ENCODE measurements at places on chromosomes 3 and 15.

GRCh38 chr3:68997887-68998286 is 15.6 kb downstream of the EOGT start:
- no peak for DNase-seq

GRCh38 chr3:152208439-152208838 is 60.3 kb upstream of the MBNL1 start:
- DNase-seq: no peak

DNA sequence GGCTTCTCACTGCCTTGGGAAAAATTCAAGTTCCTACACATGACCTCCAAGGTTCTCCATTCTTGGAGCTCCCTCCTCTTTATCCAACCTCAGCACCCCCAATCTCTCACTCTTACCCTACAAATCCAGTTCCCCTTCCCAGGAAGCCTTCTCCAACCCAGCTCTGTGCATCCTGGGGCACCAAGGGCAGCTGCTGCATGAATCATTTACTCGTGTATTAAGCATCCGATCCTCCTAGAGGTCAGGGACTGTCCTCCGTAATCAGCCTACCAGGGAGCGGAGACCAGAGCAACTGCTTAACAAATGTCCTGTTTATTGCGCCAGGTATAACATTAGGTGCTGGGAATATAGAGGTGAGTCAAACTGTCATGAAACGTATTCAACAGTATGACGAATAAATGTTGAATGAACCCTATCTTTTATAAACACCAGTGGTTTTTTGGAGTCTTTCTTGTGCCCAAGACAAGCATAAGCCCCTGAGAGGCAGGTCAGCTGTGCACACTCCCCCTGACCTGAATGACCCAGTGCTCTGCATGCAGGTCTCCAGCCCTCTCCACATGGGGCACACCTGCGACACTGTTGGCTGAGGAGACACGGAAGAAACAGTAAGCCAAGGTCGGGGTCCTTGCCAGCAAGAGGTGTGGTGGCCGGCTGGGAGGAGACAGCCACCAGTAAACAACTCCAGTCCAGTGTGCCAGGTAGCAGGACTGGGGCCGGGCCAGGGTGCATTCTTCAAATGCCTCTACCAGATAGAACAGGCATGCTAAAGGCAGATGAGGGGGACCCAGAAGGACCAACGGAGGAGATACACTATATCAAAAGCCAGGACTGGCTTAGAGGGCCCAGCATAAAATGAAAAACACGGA is 27.6 kb downstream of the ANP32A start:
- DNase-seq: no peak

- DNase-seq: no peak
These were observed 712 bp upstream of the MME start for GRCh38 chr3:155079468-155079745.

Data from BJ (cell line).